ENCODE measurements at places on chromosomes 5 and 9.

DNA sequence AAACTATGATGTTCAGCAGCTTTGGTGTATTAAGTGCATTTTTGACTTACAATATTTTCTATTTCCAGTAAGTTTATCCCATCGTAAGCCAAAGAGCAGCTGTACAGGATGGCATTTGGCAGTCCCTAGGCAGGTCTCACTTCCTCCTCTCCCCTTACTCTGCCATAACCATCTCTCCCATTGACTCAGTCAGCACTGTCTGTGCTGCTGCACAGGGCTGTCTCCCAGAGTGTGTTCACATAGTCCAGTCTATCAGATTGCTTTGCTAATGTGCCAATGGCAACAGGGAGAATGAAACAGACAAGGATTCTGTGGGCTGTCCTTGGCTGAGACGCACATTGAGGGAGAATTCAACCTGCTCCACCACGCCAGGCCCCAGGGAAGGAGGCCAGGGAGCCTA lies 47.0 kb upstream of the CAST start:
- DNase-seq: peak; percentile 10

DNA sequence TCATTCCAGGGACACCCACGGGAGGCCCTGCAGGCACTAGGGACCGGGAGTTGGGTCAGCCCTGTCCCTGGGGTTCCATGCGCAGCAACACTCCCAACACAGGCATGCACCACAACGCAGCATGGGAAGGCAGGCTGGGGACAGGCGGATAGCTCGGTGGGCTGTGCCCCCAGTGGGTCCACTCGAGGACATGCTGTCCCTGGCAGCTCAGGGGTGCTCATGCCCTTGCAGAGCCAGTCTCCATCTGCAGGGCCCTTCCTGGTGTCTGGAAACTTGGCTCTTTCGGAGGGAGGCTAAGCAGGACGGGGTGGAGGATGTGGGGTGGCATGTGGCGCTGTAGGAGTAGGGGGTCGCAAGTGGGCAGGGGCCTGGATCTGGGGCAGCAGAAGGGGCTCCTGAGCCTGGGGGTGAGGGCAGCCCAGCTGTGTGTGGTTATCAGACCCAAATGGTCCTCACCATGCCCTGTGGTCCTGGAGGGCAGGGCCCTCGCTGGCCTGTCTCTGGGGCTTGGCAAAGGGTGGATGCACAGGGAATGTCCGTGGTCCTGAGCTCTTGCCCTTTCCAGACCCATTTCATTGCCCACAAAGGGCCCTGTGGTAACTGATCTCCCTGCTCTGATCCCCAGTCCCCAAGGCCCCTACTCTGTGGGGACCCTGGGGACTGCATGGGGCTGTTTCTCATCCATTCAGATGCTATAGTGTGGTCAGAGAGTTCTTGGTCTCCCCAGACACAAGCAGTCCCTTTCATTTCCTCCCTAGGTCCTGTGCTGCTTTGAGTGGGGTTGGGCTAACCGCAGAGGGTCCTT lies 90.3 kb upstream of the PHYKPL start:
- no peak for DNase-seq

DNA sequence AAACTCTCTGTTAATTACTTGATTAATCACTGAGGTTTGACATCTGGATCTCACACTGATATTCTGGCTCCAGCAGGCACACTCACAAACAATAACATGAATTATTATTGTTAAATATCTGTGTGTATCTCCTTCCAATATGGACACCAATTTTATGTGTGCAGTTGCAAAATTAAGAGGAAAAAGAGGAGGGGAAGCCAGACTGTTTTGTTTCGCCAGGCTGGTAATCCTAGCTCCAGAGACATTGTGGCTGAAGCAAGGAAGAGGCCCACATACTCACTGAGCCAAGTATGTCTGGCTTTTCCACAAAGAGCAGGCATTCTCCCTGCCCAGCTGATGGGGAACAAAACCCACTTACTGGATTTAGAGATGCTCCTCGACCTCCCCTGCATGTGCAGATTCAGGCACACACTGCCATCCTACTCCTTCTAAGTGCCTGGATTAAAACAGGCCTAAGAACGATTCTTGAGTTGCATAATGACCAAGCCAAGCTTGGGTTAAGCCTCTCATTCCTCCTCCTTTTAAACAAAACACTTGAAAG lies 181.9 kb downstream of the ESM1 start:
- no peak for DNase-seq

GRCh38 chr5:142883025-142883424 lies 112.8 kb downstream of the ARHGAP26 start:
- DNase-seq: no peak

DNA sequence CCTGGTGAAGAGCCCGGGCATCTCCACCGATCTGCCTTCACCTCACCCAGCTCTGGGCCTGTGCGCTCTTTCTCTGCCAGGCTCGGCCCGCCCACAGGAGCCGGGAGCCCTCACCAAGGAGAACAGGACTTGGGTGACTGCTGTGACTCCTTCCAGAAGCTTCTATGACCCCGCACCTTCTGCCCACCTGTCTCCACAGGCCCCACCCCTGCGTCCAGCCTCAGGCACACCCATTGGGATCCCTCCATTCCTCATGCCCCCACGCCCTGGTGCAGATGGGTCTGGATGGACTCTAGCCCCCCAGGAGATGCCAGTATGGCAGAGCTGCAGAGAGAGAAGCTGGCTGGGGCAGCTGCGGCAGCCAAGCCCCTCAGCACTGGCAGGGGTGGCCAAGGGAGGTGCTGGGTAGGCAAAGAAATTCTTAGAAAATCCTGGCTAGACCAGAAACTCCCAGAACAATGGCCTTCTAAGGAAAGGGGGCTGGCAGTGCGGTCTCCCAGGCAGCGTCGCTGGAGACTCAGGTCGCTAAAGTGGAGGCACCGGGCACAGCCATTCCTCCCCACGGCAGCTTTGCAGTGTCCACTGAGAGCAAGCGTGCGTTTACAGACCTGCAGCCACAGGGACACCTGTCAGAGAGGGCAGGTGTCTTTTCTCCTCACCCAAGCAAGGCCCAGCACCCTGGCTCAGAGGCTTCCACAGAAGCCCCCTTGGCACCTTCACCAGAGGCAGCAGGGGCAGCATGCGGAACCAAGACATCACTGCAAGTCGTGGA lies 17.3 kb downstream of the LPCAT1 start:
- DNase-seq: no peak

DNA sequence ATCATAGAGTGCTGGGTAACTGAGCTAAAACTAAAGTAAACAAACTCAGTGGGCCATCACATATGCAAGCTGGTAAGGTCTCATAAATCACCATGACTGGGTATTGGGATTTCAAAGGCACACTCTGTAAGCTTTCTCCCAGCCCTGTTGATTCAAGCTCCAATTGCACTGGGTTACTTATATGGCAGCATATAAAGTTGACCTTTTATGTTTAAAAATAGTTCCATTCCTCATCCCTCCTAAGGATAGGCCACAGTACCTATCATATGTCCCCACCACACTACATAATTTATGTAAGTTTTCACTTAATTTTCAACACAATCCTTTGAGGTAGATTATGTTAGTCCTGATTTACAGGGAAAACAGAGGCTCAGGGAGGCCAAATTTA lies 438.4 kb downstream of the RAB3C start:
- no peak for DNase-seq
